ENCODE measurements at places on chromosomes 12 and 14.

- DNase-seq: no peak
These were observed 620 bp downstream of the PGAM5 start for GRCh38 chr12:132711080-132711843.

DNA sequence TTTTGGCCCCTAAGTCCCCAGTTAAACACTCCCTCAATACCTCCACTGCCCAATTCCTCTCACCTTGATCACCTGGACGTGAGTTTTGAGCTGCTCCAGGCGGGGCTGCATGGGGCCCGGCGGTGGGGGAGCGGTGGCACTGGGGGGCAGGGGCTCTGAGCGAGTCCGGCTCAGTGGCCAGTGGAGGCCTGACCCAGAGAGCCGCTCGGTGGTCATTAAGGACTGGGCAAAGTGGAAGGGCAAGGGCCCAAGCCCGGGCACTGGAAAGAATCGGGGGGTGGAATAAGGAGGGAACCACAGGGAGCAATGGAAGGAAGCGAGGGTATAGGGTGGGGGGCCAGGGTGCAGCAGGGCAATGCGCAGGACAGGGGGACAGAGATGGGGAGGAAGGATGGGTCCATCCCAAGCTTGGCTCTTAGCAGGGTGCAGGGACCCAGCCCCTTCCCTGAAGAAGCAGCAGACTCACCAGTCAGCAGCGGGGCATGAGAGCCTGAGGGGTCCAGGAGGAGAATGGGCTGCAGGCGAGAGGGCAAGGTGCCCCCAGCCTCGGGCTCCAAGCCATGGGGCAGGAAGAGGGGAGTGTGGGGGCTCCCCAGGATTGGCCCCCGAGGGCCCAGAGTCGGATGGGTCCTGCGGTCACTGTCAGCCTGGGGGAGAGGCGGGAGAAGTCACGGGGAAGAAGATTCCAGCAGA, 22.2 kb downstream of the SLC48A1 start:
- DNase-seq: no peak

- DNase-seq: no peak
These were observed 33.0 kb downstream of the SCFD1 start for GRCh38 chr14:30655124-30655523.

- DNase-seq: no peak
These were observed 162.1 kb upstream of the TMTC2 start for GRCh38 chr12:82524641-82525040.

DNA sequence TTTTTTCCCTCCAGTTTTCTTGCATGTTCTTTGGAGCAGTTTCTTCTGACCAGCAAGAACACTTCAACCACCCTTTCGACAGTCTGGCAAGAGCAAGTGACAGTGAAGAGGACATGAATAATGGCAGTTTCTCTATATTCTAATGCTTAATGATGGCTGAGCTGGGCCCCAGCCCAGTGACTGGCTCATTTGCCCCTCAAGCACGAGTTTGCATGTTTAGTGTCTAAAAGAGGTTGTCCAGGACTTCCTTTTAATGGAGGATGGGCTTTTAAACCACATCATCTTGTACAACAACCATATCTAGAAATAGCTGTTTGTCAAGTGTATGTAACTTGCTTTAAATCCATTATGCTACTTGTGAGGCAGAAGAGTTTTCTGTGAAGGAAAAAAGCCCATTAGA, 28.4 kb downstream of the RAD9B start:
- no peak for DNase-seq

GRCh38 chr14:72443991-72444441, 449.9 kb downstream of the DPF3 start:
- no peak for DNase-seq

- no peak for DNase-seq
These were observed 19.5 kb downstream of the PTGDR start for GRCh38 chr14:52286661-52287649.

DNA sequence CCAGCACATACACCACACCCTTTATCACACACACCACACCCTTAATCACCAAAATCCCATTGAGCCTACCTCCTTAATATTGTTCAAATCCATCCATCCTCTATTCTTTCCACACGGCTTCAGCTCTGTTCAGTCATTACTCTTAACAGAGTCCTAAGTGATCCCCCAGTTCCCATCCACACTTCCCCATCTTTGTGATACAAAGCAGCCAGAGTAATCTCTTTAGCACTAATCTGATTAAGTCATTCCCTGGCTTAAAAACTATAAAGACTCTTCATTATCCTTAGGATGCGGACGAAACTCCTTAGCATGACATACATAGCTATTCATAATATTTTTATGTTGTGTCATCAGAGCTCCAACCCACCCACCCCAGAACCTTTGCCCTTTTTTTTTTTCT, 14.7 kb upstream of the MFAP5 start:
- no peak for DNase-seq

DNA sequence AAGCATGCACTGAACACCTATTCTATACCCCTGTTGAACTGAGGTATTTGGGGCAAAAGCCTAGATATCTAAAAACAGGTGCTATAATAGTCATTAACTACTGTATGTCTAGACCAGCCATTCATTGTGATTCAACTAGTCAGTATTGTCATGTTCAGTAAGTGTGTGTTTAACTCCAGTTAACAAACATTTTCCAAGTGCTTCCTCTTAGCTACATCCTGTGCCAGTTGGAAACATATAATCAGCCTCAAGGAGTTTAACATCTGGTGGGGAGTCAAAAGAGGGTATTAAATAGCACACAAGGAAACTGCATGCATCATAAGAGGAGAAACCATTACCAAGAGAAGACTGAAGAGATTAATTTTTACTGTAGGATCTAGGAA, 20.4 kb downstream of the TMTC1 start:
- DNase-seq: no peak

- DNase-seq: no peak
These were observed 158.4 kb upstream of the IGF1 start for GRCh38 chr12:102638777-102639176.

GRCh38 chr12:117046425-117046824, 52.8 kb downstream of the TESC start:
- no peak for DNase-seq

DNA sequence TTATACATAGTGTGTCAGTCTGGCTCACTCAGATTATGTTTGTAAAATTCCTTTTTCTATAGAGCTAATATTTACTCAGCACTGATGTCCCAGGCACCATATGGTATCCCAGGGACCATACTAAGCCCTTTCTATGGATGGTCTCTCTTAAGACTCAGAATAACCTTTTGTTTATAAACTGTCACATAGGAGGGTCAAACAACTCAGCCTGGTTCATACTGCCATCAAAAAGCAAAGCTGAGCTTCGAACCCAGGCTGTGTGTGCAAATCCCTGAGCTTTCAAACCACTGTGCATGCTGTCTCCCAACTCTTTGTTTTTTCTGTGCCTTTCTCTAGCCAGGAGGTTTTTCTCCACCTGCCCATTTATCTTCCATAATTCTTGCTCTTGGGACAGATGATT, 135.6 kb upstream of the ARHGAP5 start:
- no peak for DNase-seq

GRCh38 chr12:72746048-72746447, 473.9 kb downstream of the TRHDE start:
- no peak for DNase-seq

GRCh38 chr12:77337362-77337761, 272.0 kb upstream of the E2F7 start:
- no peak for DNase-seq

GRCh38 chr12:32533971-32534590, 134.7 kb downstream of the FGD4 start:
- no peak for DNase-seq

- no peak for DNase-seq
These were observed 53.8 kb downstream of the SFSWAP start for GRCh38 chr12:131764738-131765137.

GRCh38 chr12:1993341-1993740, 10.9 kb downstream of the DCP1B start:
- DNase-seq: no peak

DNA sequence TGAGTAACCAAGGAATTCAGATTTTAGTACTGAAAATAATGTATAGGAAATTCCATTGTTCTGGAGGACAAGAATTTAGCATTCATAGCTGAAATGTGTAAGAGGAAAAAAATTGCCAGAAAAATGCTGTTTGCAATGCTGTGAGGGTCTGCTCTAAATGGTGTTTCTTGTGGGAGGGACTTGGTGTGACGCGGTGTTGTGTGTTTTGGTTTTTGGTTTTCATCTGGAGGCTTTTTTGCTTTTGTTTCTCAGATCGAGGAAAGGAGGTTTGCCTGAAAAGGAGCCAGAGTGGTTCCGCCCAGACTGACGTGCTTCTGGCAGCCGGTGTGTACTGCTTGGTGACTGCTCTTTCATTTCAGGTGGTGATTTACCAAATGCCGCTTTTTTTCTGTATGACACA, 211.8 kb upstream of the HMGA2 start:
- DNase-seq: no peak

- no peak for DNase-seq
These were observed 1620.4 kb upstream of the FLRT2 start for GRCh38 chr14:83909507-83909906.

DNA sequence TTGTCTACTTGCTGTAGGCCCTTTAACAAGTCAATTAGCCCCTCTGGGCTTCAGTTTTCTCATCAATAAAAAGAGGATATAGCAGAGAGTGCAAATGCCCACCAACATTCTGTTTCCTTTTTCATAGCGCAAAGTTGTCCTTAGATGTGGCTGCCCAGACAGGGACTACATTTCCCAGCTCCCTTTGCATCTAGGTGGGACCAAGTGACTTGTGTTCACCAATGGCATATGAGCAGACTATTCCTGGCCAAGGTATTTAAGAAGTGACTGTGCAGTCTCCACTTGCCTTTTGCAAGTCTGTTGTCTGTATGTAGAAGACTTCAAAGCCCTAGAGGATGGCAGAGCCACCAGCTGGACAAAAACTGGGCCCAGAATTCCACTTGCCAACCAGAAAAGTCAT, 59.7 kb downstream of the DAO start:
- DNase-seq: no peak

DNA sequence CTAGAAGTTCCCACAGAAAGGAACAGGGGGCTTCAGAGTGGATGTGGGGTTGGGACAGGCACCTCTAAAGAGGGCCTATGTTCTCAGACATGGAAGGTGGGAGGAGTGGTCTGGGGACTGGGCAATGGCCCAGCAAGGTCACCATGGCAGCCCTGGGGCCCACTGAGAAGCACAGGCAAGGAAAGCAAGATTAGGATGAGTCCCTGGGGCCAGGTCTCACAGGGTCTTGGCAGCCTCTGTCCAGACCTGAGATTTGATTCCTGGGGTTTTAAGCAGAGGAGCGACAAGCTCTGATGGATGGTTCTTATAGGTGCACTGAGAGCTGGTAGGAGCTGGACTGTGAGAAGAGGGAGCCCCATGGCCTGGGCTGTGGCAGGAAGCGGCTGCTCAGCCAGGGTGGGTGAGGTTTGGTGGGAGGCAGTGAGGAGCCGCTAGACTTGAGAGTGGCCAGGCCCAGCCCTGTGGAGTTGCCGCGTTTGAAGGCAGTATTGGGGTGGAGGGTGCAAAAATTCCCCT, 44.0 kb downstream of the DLK1 start:
- no peak for DNase-seq

- DNase-seq: no peak
These were observed 977.7 kb upstream of the SEL1L start for GRCh38 chr14:82511399-82511798.

DNA sequence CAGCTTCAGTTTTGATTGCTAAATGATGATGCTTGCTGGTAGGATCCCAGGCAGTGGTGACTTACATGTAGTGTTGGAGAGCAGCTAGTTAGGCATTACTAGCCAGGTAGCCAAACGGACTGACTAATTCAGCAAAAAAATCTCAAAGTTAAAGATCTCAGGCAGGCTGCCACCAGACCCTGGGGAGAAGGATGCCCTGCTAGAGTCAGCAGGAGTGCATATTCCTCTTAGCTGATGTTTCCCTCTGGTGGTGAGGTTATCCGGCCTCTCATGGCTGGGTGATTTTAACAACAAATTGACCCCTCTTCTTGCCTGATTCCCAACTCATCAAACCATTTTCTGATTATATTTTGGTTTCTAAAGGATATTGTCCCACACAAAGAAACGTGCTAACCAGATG, 2.8 kb downstream of the EFS start:
- no peak for DNase-seq

- DNase-seq: no peak
These were observed 100.1 kb upstream of the PDE3A start for GRCh38 chr12:20268121-20268732.

GRCh38 chr12:75592086-75592485, 80.7 kb upstream of the KRR1 start:
- DNase-seq: no peak

DNA sequence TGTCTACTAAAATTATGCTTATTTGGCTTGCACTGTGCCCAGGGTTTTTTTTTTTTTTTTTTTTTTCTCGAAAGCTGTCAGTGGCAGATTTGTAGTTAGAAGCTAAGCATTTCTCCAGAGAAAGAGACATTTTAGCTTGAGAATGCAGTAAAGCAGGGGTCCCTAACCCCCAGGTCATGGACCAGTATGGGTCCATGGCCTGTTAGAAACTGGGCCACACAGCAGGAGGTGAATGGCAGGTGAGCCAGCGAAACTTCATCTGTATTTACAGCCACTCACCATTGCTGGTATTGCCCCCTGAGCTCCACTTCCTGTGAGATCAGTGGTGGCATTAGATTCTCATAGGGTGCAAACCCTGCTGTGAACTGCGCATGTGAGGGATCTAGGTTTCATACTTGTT, 73.7 kb downstream of the TMTC2 start:
- no peak for DNase-seq

- DNase-seq: no peak
These were observed 44.3 kb upstream of the HELB start for GRCh38 chr12:66258011-66258410.

- no peak for DNase-seq
These were observed 18.2 kb upstream of the CLEC2D start for GRCh38 chr12:9651265-9651729.

GRCh38 chr12:78878459-78878858, 13.9 kb downstream of the SYT1 start:
- DNase-seq: no peak

GRCh38 chr12:65307169-65307501, 28.7 kb downstream of the MSRB3 start:
- no peak for DNase-seq

GRCh38 chr12:58918469-58918844, 1.8 kb downstream of the LRIG3 start:
- no peak for DNase-seq

DNA sequence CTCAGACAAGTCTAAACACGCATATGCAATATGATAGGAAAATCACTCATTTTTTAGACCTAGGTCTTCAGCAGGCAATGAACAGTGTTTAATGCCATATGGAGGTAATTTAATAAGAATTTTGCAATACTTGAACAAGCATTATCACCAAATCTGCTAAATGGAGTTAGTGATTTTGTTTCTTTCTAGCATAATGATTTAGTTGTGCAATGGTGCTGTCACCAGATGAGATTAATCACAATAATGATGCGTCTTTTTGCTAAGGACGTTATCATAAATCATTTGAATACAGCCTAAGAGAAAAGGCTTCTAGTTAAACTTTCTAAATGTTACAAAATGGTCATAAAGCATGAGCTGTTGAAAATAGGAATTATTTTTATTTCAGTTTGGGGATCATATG, 170.0 kb upstream of the SLC16A7 start:
- DNase-seq: no peak

DNA sequence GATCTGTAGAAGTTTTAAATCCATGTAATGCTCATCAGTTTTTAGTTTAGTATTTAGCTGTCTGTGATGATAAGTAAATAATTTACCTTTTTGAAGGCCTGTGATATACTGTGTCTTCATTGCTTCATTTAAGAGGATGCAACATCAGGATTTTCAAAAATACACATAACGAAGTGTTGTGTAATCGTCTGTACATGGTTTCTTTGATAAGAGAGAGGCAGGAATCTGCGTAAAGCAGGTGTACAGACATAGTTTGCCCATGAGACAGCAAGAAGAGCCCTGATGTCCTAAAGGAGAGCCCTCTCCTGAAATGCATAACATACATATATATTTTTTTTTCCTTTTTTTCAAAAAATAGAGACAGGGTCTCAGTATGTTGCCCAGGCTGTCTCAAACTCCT, 44.8 kb downstream of the RASSF3 start:
- no peak for DNase-seq
